SJCRH30 (cell line): ENCODE measurements at places on chromosomes 5 and 9. TPM values are rescaled to one million over a fixed set of nuclear protein-coding genes. Genes with fewer than 3 reads are reported as not detected.

Gene TMEM215
- total RNA-seq = not detected in 2 replicates

Gene CPEB4
- 8.8 and 10.5 TPM in 2 replicates for total RNA-seq

DNA sequence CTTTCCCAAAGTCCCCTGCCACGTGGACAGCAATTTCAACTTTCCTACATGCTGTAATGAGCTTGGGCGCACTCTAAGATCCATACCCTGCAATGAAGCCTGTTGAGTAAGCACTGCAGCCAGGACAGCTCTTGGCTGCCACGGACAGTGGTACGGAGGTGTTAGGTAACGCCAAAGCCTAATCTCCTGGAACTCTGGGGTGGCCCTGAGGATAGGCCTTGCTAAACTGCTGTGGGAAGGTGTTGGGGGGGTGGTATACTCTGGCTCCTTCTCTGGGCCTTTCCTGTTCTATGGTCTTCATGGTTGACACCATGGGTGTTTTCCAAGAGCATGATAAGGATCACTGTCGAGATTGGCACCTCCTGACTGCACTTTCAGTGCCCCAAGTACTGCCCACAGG is 66.4 kb upstream of the PITX1 start:
- no peak for DNase-seq

Gene ARL10
- total RNA-seq = 5.7 and 6.5 TPM in 2 replicates

DNA sequence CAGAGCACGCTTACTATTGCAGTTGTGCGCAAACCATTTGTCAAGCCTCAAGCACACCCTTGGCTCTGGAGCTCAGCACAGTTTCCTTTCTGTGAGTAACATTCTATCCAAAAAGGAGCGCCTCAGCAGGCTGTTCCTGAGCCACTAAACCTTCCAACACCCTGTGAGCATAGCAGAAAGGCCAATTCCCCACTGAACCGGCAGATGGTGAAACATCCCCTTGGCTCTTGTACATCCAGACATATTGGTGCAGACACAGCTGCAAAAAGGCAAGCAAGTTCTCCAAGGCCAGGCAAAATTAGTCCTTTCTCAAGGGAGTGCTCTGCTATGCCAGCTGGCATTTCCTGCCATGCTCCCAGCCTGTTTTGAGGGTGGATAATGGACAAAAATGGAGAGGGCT is 44.1 kb upstream of the CEMIP2 start:
- DNase-seq = peak; percentile 42

- peak; percentile 68 for DNase-seq
Measured at GRCh38 chr5:128084228-128085167, 932 bp downstream of the SLC12A2 start.

Gene ECSCR
- 0.14 TPM in 1 of 2 replicates, not detected in the other for total RNA-seq

DNA sequence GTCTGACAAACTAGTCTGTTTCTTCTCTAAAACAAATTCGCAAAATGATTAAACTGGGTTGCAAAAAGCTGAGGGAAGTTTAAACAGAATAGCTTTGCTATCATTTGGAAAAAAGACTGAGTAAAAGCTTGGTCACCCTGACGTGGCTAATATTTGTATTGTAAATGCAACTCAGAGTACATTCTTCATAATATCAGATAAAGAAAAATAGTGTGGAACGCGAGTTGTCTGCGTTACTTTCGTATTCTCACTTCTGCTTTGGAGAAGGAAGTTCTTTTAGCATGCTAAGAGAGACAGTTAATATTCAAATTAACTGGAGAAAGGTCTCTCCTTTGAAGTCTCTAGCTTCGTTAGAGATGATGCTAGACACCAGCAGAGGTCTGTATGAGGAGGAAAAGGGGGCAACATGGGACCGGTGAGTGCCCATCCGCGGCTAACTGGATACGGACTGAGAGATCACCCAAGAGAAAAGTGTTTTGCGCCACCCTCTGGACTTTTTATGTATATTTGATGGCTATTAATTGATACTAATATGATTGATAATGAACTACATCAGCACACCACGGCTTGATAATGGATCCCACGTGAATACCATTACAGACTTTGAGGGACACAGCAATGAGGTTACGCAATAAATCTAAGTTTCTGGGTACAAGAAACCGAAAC is 2.9 kb upstream of the CNTRL start:
- DNase-seq = no peak

Gene CDC25C
- total RNA-seq = 29.5 and 36.3 TPM in 2 replicates

DNA sequence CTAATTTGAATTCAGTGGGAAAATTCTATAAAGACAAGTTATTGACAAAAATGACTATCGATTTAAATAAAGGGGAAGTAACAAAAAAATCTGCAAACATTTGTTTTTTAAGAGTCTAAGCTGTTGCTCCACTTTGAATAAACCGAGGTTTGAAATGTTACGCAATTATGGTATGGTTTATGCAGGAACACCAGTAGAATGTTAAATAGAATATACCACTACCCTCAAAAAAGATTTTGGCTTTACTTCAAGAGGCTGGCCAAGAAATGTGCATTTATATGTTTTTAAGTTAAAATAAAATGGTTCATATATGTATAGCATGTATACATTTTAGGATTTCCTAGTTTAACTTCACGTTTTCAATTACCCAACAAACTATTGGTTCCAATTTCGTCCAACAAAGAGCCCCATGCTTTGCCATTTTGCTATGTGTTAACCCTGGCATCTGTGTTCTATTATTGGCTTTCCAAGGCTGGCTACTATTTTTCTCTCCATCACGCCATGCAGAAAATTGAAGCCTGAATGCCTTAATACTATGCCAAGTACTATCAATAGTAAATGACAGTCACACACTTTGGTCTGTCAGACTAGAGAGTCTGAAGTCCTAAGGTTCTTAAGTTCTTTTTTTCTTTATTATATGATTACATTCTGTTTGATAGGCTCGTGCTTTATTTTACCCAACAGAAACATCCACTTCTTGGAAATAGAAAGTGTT is 171.2 kb downstream of the BRINP1 start:
- DNase-seq = no peak

GRCh38 chr9:115481769-115482168 is 363.8 kb upstream of the TNC start:
- no peak for DNase-seq

Gene AIF1L
- 0.53 and 1.0 TPM in 2 replicates for total RNA-seq

Gene SPAG8
- total RNA-seq = 0.20 and 0.63 TPM in 2 replicates

DNA sequence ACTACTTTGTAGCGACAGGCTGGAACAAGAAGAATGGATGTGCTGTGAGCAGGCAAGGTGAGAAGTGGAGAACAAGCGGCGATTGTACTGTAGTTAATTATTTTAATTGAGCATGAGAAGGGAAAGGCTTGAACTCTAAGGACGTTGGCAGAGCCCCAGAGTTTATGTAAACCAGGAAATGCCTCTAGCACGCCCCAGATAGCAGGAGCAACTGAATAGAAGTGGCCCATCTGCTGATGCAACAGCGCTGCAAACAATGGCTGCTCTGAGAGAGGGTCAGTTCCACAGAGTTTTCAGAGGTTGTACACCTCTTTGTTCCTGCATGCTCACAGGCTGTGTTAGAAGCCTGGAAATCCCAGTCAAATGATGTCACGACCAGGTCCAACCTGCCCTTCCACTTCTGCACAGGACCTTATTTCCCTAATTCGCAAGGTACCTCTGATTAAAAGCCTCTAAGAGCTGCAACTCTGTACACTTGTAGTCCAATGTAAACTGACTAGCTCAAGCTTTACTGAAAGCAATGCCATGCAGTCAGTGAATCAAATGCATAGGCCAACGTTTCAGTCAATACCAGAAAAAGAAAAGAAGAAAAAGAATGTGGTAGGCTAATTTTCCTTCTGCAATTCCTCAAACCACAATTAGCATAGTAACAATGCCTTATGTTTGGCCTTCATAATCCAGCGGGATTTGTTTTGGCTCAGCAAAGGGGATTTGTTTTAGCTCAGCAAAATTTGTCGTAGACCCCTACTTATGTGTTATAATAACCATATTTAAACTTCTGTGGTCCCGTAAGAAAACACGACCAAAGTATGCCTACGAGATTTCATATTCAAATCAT is 119.6 kb upstream of the RETREG1 start:
- peak; percentile 77 for DNase-seq

DNA sequence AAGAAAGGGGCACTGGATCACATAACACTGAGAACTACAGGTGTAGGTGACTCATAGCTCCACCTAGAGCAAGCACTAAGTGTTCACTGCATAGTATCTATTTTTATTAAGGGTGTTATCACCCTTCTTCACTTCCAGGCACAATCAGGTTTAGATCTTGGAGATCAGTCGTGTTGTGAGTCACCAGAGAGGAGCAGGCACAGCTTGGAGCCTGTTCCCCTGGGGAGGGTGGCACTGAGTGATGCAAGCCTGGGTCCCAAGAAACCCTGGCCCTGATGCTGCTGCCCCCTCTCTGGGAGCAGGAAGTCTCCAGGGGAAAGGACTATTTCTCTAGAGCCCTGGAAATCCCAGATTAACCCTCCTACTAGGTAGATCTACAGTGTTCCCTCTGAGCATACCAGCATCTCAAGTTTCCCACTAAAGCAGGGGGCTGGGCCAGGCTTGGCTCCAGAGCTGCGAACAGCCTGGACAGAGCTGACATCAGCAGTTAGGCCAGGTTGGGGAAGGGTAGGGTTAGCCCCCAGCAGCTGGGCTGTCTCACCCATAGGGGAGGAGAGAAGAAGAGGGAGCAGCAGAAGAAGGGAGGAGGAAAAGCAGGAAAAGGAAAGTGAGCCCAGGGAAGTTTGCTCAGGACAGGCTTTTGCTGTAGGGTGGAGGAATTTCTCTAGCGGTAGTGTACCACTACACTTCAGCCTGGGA is 28.1 kb upstream of the SPINK4 start:
- peak; percentile 52 for DNase-seq

DNA sequence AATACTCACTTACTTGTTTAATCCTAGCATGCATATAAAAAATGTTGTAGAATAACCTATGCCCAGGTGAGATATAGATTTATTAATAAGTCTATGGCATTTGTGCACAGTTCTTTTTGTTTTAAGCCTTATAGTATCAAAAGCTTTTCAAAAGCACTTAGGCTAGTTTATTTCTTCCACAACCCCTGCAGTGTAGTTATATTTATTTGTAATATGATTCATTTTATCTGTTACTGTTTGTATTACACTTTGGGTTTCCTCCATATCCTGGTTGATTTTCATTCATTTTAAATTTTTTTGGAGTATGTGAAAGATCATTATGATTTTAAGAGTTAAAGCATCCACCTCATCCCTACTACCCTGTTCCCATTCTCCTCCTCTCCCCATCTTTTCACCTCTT is 18.8 kb upstream of the ARHGEF28 start:
- no peak for DNase-seq

DNA sequence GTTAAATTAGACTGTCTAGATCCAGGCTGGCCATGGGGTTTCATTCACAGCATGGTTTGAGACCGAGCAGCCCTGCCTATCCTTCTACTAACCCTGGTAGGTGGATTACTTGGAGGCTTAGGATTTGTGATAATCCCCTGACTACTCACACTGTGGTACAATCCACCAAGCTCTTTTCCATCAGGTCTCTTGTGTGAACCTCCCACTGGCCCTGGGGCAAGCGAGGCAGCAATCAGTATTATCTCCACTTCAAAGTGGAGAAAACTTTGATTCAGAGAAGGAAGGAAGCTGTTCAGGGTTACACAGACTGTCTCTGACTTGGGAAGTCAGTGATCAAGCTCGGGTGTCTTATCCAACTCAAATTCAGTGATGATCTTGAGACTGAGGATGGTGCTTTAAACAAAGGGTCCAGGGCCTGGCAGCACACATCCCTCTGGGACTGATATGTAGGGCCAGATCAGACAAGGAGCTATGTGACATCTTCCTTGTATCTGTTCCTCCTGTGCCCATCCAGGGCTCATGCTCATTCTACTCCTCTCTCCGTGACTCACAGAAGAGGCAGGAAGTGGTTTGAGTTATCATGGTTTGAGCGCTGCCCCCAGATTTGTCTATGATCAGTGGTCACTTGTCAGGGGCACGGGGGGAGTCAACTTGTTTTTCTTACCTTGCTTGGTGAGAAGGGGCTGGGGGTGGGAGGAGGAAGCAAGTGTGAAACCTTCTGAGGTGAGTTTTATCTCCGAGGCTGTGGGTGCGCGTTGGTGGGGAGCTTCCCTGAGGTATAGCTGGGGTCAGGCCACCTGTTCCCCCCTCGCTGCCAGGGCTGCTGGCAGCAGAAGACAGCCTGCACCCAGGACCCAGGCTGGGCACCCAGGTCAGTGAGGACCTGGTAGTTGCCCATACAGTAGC is 48.6 kb downstream of the RGS3 start:
- no peak for DNase-seq

DNA sequence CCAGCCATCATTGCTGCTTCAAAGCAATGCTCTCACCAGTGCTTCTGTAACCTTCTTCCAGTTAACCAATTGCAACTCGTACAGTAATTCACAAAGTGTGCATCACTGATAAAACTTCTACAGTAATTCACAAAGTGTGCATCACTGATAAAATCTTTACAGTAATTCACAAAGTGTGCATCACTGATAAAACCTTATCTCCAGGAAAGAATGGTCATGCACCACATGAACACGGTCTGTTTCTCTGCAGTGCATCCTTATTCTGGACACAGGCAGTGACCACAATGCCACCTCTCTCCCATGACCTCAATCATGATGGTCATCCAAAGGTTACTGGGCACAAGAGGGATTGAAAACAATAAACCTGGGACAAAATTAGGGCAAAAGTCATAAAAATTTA is 153.6 kb downstream of the TSSK1B start:
- no peak for DNase-seq

Gene NUTM2G
- total RNA-seq = 0.42 TPM in 1 of 2 replicates, not detected in the other

DNA sequence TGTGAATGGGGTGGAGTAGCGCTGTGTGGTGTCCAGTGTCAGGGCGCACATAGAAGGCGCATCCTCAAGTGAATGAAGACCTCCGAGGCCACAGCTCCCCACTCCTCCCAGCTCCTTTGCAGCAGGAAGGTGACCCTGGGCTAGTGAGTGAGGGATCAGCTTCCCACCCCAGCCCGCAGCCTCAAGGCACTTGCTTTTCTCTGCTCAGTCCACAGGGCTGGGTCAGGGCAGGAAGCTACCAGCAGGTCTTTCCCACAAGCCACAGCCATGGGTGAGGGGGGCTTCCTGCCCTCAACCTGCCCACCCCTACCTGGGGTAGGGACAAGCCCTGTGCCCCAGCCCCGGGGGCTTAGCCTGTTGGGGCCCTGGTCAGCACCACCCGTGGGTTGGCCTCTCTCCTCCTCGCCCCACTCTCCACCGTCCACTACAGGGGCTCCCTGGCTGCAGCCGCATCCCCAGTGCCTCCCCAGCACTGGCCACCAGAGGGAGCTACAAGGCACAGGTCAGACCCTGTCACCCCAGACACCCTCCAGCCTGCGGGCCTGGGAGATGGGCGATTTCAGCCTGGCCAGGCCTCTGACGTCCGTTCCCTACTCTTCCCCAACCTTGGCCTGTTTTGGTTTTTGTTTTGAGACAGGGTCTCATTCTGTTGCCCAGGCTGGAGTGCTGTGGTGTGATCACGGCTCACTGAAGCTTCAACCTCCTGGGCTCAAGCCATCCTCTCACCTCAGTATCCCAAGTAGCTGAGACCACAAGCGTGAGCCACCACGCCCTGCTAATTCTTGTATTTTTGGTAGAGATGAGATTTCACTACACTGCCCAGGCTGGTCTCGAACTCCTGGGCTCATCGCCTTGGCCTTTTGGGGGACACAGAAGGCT is 1.3 kb upstream of the ABCA2 start:
- peak; percentile 87 for DNase-seq

DNA sequence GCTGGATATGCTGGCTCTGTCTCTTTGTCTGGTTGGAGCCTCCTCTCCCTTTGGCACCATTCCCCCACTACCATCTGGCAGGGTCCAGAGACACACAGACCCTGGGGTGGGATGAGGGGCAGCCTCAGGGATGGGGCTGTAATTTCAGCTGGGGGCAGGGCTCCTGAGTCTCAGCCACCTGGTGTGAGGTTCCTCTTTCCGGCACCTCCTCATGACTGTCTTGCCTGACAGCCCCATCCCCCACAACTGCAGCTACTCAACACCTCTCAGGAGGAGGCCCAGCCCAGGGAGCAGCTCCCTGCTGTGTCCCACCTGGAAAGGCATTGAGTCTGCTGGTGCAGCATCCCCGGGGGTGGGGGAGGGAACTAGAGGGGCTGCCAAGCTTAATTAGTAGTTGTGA is 11.7 kb upstream of the RPS14 start:
- no peak for DNase-seq
